EH (cell line): ENCODE measurements at places on chromosomes 6 and 20.

DNA sequence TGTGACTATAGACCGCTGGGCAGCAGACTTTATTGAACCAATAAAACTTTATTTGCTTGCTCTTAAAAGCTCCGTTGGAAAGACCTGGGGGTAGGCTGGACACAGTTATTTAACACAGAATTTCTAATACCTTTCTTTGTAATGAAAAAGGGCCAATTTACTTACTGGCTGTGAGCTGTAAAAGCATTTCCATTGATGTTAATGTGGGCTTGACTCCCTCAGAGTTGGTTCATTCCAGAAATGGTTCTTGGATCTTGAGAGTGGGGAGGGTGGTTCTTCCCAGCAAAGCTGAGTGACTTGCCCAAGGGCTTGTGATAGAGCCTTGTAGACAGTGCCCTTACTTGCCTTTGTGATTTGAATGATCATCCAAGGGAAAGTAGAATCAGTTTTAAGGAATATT is 100.6 kb downstream of the SOX4 start:
- DNase-seq, result no peak

DNA sequence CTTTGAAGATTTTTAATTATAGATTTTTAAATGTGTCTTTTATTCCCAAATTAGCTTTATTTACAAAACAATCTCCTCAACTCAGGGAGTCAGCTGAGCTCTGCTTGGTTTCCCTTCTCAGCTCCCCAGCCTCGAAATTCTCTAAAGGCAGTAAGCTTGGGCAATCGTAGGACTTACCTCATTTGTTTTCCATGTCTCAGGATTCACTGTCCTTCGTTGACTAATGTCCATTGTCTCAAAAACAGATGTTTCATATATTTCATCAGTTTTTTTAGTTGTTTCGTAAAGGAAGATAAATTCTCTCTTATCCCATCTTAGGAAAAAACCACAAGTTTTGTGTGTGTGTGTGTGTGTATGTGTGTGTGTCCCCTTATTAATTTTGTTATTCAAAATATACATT is 102.2 kb upstream of the ADGRF1 start:
- DNase-seq, result peak; percentile 34

GRCh38 chr6:26327450-26328264 is 37.3 kb upstream of the BTN3A2 start:
- DNase-seq, result peak; percentile 78

DNA sequence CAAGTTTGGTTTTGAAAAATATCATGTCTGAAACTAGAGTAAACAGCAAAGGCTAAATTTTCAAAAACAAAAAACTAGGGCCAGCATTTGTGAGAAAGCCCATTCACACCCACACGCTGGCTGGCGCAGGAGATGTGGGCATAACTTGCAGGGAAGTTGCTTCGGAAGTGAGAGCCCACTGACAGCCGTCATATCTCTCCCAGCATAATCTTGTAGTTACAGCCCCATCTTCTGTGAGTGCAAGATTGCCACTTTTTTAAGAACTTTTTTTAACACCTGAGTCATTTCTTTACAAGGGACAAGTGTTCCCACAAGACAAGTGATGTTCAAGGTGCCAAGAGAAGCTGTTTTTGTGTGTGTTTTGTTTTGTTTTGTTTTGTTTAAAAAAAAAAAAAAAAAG is 212.5 kb upstream of the CNR1 start:
- DNase-seq, result no peak

DNA sequence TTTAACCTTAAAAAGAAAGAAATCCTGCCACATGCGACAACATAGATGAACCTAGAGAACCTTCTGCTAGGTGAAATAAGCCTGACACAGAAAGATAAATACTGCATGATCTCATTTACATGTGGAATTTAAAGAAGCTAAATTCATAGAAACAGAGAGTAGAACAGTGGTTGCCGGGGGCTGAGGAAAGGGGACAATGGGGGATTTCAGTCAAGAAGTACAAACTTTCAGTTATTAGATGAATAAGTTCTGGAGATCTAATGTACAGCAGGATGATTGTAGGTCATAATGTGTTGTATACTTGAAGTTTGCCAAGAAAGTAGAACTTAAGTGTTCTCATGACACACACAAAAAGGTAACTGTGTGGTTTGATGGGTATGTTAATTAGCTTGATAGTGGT is 204.3 kb upstream of the PRSS16 start:
- no peak for DNase-seq

DNA sequence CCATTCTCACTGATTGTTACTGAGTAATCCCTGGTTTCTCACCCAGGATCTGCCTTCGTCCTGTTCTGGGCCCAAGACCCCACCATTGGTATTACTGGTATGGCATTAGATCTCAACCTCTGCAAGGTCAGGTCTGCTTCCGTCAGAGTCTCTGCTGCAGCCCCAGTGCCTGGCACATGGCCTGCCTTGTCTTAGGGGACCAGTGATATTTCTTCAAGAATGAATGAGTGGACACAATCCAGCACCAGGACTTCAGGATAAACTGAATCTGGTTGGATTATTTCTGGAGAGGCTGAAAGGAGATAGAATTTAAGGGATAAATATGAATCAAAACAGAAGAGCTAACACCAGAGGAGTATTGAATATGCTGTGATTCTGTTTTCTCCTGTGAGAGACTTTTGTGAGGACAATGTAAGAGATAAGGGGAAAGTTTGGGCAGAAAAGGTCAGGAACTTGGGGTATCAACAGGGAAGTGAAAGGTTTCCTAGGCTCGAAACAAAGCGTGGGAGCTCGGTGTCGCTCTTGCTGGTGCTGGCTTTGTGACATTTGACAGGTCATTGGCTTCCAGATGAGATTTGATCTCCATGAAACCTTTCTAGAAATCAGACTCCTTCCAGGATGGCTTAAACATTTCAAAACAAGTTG is 53.9 kb downstream of the OSTM1 start:
- DNase-seq, result no peak

DNA sequence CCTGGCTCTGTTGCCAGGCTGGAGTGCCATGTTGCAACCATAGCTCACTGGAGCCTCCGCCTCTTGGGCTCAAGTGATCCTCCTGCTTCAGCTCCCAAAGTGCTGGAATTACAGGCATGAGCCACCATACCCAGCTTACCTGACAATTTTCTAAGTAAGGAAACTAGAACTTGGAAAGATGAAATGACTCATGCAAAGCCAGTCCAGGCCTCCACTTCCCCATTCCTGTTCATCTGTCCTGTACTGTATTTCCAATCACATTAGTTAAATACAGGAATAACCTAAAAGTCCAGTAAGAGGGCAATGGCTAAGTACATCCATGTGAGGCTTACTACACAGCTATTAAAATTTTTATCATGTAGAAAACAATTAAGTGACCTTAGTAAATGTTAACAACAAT is 8.3 kb upstream of the ADGB start:
- no peak for DNase-seq

DNA sequence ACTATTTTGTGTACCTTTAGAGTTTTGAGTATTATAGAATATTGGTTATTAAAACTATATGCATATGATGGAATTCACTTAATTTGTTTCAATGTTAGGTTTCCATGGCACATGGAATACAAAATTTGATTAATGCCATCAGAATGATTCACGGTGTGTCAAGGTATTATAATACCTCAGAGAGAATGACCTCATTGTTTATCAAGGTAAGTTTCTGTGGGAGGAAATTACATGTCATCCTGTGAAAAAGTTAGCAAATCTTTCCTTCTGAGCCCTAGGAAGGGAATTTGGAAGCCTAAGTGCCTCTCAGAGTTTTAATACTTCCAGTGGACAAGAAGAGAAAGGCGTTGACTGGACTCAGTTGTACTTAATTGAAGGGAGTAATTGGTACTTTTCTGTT is 40.8 kb downstream of the DNAH8 start:
- DNase-seq, result no peak

DNA sequence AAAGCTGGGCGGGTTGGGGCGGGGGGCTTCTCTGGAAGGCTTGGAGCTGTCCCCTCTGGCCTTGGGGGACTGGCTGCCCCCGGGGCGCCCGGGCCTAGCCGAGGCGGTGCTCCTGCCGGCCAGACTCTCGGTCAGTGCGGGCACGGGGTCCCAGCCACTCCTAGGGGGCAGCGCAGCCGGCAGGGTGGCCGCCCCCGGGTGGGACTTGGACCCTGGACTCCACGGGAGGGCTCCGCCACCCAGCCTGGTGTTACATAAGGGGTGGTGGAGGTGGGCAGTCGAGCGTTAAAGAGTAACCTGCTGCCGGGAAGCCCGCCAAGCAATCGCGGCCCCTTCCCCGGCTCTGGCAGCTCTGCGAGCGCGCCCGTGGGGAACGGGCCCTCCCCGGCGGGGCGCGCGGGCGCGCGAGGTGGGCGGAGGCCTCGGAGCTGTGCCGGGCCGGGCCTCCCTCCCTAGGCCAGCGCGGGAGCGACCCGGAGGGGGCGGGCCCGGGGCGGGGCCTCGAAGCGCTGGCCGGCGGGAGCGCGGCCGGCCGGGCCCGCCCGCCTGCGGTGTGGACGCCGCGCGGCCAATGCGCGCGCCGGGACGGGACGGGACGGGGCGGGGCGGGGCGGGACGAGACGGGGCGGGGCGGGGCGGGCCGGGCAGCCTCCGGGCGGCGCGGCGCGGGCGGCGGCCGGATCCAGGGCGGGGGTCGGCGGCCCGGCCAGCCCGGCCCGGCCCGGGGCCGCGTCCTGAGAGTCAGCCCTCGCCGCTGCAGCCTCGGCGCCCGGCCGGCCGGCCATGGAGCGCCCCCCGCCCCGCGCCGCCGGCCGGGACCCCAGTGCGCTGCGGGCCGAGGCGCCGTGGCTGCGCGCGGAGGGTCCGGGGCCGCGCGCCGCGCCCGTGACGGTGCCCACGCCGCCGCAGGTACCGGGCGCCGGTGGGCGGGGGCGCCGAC is at the start of gene SLC2A4RG:
Gene SLC2A4RG, plus strand, starts transcription at position 647 of the 940 bp plus-strand sequence. Its CDS starts 137 bp downstream, at position 784.
- DNase-seq, result peak; percentile 79

DNA sequence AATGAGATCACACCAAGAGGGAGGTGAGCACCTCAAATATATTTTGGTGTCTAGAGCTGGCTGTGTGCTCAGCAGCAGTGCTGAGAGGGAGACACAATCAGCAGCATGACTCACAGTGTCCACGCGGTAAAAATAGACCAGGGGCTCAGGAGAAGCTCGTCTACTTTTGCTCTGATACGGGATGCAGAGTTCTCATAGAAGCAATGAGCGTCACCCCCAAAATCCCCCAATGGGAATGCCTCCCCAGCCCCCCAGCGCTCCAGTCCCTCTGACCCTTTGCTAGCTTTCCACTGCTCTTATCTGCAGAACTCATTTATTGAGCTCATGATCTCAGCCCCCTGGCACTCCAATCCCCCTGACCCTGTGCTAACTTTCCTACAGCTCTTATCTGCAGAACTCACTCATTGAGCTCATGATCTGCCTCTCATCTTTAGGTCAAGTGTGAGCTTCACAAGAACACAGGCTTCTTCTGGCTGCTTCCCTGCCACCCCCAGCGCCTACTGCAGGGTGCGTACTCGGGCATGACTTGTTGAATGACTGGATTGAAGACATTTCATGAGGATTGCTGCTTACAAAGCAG is 34.0 kb downstream of the SYNDIG1 start:
- DNase-seq, result peak; percentile 41

- DNase-seq, result peak; percentile 58
Measured at GRCh38 chr6:80605165-80605989, 498.9 kb downstream of the BCKDHB start.

DNA sequence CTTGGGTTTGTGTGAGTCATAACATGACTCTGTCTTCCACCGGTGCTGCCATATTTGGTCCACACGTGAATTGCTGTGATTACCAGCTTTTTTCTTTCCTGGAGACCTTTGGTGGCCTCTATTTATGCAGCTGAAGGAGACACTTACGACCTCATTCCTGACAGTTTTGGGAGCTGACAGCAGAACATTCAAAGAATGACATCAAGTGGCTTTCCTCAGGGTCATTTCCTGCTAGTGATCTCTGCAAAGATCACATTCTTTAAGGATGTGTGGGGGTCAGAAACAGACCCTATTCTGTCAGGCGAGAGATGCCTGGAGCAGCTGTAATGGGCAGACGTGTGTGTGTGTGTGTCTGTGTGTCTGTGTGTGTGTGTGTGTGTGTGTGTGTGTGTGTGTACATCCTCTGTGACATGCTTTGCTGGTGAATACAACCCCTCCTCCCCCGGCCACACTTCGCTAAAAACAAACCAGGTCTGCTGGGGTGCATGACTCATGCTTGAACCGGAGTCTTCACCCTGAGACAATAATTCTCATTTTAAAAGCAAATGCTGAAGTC is 115.6 kb downstream of the TMEM170B start:
- peak; percentile 98 for DNase-seq

DNA sequence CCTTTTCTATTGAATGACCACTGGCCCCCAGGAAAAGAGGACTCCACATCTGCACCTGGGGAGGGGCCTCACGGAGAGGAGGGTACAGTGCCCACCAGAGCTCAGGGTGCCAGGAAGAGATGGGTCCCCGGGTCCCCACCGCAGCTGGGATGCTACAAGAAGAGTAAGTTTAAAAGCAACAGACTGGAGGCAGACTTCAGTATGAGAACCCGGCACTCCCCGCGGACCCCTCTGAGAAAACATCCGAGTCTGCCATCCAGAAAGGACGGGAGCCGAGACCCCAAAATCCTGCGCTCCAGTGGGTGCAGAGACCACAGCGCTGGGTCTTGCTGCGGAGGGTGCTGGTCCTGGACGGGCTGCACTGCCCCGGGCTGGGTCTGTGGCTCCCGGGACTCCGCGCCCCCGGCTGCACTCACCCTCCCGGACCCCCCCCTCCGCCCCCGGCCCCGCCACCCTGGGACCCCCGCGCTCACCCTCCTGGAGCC is 350 bp downstream of the HELZ2 start:
- DNase-seq, result no peak

DNA sequence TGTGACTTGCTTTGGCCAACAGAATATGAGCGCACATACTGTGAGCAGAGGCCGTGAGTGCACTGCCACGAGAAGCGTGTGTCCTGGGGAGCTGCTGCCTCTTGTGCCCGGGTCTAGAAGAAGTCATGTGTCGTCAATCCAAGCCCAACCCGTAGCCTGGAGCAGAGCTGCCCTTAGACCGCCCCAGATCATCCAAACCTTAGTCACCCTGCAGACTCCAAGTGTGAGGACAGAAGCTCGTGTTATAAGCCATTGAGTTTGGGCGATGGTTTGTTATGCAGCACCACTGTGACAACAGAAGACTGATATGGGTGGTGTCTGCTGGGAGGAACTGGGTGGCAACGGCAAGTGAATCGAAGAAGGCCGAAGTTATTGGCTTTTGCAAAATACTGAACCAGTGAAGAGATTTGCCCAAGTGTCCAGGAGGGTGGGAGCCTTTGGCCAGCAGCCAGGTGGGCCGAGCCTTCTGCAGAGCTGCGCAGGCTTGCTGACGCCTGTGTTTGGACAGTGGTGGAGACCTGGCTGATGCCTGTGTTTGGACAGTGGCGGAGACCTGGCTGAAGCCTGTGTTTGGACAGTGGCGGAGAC is 101.3 kb upstream of the SULF2 start:
- DNase-seq, result no peak

- peak; percentile 67 for DNase-seq
Measured at GRCh38 chr20:34165018-34165619, 53.1 kb upstream of the EIF2S2 start.

GRCh38 chr6:37783856-37784584 is 35.5 kb upstream of the ZFAND3 start:
- DNase-seq, result peak; percentile 52
